B cell (primary cell): ENCODE measurements at places on chromosomes 2 and 18. TPM values are rescaled to one million over a fixed set of nuclear protein-coding genes. Genes with fewer than 3 reads are reported as not detected.

DNA sequence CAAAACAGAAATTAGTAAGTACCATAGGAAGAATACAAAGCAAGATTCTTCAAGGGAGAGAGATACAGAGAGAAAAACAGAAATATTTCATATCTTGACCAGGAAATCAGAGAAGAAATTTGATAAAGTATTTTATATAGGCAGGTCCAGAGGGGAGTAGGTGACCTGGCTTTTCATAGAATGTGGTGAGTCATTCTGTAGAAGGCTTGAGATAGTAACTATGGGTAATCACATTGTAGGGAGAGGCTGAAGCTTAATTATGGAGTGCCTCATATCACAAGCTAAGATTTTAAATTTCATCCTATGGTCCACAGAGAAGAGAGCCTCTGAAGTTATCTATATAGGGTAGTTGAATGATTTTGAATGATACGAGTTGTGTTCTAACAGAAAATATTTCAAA, 195.0 kb upstream of the CYRIA start:
- H3K27ac ChIP-seq = no peak overlapping the region
- H3K27me3 ChIP-seq = no peaks in the 10 kb centered on the region
- no peaks in the 10 kb centered on the region for H3K36me3 ChIP-seq
- no peaks in the 10 kb centered on the region for H3K4me1 ChIP-seq
- H3K4me3 ChIP-seq = no peak overlapping the region
- no peak for DNase-seq

ABHD1 gene
- 0.73 and 1.5 TPM in 2 replicates for total RNA-seq

NBEAL1 gene
- total RNA-seq = 22.0 and 22.5 TPM in 2 replicates

GRCh38 chr18:57475903-57476302, 40.7 kb downstream of the ONECUT2 start:
- no peaks in the 10 kb centered on the region for H3K36me3 ChIP-seq
- H3K27me3 ChIP-seq = no peaks in the 10 kb centered on the region
- no peak for DNase-seq
- no peak overlapping the region for H3K4me3 ChIP-seq

DNA sequence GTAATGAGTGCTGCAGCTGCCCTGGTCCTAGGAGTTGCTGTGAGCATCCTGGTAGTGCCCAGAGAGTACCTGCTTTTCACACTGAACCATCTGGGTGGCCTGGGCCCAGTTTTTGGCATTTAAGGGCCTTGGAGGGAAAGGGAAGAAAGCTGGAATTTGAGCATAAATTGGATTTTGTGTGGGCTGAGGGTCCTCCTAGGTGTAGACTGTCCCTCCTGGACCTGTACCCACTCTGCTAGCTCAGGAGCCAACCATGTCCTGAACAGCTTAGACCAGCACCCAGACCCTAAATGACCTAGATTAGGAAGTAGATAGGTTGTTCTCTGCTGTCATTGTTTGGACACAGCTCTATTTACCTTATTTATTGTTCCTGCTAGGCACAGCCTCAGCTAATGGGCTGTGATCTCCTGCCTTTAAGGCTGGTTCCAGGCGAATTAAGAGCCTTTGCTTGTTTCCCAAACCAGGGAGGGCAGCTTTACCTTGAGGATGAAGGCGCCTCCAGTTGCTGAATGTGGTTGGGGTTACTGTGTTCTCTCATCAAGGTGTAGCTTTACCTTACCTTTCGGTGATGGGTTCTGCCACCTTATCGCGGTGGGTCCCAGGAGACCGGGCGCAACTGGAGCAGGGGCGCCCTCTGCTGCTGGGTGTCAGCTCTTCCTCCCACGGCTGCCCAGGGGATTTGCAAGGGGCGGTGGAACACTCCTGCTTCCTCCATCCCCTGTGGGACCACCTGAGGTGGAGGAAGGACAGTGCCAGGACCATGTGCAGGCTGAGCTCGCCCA, 34.4 kb downstream of the ITGA6 start:
- DNase-seq = peak; percentile 78
- peaks cover 43% of the 10 kb centered on the region for H3K4me1 ChIP-seq
- no peak overlapping the region for H3K4me3 ChIP-seq
- H3K36me3 ChIP-seq = no peaks in the 10 kb centered on the region
- H3K27ac ChIP-seq = no peak overlapping the region

DNA sequence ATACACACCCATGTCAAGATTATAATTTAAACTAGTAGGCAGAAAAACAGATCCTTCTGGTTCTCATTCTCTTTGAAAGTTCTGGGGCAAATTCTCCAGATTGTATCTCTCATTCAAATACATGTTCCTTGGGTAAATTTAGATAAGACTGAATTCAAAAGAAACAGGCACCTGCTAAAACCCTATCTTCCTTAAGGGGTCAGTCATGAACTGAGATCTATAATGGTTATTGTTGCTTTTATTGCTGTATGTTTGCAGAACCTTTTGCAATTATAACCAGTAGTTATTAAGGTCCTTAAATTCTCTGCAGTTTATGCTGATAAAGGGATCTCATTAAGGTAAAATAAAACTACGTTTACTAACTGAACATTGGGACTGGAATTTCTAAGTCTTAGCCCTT, 83.5 kb downstream of the MYO5B start:
- H3K36me3 ChIP-seq = no peaks in the 10 kb centered on the region
- H3K4me1 ChIP-seq = no peaks in the 10 kb centered on the region
- no peak overlapping the region for H3K27ac ChIP-seq
- H3K27me3 ChIP-seq = no peaks in the 10 kb centered on the region
- DNase-seq = no peak

GRCh38 chr2:69222953-69223658, 163.9 kb downstream of the GFPT1 start:
- no peaks in the 10 kb centered on the region for H3K36me3 ChIP-seq
- no peak overlapping the region for H3K27ac ChIP-seq
- no peak for DNase-seq
- no peaks in the 10 kb centered on the region for H3K27me3 ChIP-seq

DNA sequence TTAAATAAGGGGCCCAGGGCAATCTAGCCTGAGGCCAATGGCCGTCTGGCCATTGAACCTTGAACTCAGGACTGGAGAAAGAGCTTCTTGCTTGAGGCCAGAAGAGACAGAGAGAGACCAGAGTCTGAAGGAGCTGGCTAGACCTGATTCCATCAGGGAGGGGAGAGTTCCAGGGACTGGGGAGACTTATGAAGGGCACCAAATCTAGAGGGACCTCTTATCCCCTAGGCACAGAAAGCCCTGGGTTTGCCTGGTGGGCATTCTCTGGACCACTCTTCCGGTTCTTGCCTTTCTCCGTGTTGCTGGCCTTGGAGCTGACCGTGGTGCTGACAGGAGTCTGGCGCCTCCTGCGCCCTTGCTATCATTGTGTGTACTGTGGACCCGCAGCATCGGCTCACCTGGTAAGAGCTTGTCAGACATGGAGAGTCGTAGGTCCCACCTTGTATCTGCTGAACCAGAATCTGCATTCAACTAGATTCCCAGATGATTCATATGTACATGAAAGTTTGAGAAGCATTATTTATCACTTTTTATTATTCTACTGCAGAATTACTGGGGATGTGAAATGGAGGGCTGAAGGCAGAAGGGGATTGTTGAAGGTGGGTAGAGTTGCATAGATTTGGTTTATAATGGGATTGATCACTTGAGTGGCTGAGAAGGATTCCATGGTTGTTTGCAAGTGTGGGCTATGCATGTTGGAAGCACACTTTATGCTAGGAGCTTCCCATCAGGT, 4.3 kb upstream of the TRPM8 start:
- DNase-seq = no peak
- peaks cover 4% of the 10 kb centered on the region for H3K27me3 ChIP-seq

- peaks cover 3% of the 10 kb centered on the region for H3K36me3 ChIP-seq
- no peak overlapping the region for H3K4me3 ChIP-seq
- peaks cover 29% of the 10 kb centered on the region for H3K4me1 ChIP-seq
- no peaks in the 10 kb centered on the region for H3K27me3 ChIP-seq
- no peak overlapping the region for H3K27ac ChIP-seq
These were observed 133.1 kb downstream of the EIPR1 start for GRCh38 chr2:3244486-3244885.

- no peaks in the 10 kb centered on the region for H3K4me1 ChIP-seq
- no peak overlapping the region for H3K27ac ChIP-seq
- H3K27me3 ChIP-seq = no peaks in the 10 kb centered on the region
- H3K36me3 ChIP-seq = no peaks in the 10 kb centered on the region
These were observed 184.4 kb downstream of the KCNS3 start for GRCh38 chr2:18062892-18063291.
